WTC11 (cell line): ENCODE measurements at places on chromosomes 13 and 19.

- DNase-seq: no peak
Observed at GRCh38 chr19:4456476-4456842, 1.1 kb downstream of the UBXN6 start.

DNA sequence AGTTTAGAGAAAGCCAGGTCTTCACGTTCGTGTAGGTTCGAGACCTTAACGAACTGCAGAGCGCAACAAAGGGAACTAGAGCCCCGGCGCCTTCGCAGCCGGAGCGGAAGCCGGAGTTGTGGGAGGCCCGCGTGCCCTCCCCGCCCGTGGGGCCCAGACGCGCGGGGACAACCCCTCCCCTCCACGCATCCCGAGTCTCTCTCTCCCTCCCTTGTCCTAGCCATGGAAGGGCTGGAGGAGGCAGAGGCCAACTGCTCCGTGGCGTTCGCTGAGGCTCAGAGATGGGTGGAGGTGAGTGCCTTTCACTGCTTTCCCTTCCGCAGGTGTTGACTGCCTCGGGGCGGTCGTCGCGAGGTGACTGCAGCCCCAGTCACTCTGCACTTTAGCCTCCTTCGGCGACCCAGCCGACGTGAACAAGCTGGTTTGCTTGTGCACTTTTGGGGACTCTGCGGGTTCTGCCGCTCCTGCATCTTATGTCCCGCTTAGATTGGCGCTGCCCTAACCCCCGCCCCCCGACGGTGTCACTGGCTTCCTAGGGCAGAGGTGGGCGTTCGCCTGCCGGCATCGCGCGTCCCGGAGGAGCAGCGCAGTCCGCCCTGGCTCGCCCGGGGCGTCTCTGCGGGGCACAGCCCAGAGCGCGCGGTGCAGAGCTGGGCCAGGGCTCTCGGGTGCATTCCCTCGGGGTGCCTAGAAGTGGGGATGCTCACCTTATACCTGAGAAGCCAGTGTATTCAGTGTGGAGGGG, 478 bp downstream of the LMO7 start:
- DNase-seq: peak; percentile 57

DNA sequence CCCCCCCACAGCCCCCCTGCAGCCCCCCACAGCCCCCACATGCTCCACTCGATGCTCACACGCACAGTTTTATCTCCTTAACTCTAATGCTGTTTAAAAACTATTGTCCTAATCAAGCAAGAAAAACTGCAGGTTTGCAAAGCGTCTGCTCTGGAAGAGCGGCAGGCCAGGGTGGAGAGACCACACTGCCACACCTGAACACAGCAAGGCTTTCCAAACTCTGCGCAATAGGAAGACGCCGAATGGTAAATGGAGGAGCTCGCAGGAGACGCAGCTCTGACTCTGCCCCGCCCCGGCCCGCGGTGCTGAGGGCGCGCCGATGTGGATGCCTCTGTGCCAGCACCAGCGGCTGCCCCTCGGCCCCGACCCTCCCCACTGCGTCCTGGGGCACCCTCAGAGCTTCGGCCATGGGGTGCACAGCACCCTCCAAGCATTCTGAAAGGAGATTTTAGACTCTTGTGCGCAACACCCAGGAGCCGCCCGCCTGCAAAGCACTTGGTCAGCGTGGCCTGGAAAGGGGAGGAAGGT, 32.4 kb downstream of the RASA3 start:
- peak; percentile 21 for DNase-seq

DNA sequence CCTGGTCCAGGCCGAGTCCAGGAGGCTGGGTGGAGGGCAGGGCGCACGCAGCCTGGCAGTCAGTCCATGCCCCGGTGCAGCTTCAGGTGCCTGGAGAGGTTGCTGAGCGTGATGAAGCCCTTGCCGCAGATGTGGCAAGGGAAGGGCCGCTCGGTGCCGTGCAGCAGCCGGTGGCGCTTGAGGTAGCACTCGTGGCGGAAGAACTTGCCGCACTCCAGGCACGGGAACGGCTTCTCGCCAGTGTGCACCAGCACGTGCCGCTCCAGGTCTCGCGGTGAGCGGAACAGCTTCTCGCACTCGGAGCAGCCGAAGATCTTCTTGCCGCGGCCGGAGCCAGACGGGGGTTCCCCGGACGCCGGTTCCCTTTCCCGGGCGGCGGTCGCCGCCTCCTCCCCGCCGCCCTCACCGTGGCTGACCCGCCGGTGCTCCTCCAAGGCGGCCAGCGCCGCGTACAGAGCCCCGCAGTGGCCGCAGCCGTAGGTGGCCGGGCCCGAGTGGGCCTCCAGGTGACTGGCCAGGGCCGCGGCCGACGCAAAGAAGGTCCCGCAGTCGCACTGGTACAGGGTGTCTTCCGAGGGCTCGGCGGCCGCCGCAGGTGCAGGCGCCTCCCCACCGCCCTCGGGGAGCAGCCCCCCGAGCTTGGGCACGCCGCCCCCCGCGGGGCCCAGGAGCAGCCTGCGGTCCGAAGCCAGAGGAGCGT, 6.8 kb downstream of the FIZ1 start:
- DNase-seq: no peak

GRCh38 chr19:41691268-41691970, 3.3 kb upstream of the CEACAM7 start:
- DNase-seq: peak; percentile 69

- DNase-seq: no peak
Observed at GRCh38 chr13:110985541-110985940, 70.7 kb upstream of the ANKRD10 start.

DNA sequence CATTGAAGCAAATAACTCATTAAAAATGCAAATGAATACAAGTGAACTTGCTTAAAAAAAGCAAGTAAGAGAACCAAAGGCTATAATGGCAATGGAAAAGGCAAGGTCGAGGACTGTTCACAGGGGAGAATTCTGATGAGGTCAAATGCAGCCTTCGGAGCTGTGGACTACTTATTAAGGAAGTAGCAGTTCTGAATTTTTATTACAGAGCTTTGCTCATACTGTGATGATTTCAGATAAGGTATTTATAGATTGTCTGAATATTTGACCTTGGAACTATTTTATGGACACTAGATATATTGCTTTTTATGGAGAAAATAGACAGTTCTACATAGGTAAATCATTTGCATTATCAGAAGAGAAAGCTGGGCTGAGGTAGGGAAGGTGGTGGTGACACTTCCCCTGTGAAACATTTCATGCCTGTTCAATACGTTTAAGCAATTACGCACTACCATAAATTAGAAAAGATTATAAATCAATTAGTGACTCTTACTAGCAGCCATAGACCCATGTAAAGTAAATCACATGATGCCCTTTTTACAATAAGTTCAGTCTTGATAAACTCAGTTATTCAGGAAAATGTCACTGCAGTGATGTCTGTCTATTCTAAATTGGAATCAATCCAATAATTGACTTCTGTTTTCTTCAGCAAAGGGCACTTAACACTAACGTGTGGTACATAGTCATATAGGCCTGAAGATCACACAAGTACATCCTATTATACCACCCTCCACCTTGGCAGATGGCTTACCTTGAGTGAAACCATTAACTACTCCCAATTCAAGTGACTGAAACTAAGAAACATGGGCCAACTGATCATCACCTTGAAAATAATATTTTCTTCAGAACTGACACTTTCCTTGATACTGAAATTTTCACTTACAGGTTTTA, 260.0 kb downstream of the KLF12 start:
- DNase-seq: no peak

DNA sequence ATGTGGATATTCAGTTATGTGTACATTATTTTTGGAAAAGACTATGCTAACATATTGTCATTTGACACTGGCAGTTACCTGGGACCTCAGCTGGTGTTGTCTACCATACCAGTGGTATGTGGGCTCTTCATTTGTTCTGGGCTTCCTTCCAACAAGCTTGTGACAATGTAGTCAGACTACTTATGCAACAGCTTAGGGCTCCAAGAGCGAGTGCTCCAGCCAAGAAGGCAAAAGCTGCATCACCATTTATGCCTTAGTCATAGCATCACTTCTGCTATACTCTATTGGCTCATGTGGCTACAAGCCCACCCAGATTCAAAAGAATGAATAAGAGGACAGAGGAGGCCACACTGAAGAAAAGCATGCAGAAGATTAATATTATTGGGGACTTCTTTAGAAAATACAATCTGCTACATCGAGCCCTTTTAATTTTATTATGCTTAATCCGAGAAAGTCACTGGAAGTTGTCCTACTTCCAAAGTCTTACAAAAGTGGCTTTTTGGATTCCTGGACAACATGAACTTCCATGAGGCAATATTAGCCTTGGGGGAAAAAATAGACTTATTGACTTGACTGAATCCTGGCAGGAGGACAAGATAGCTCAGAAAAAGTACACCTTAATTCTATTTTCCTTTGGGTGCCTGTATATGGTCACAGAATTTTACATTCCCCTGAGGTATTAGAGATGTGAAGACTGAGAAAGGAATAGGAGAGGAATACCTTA, 529.4 kb upstream of the HTR2A start:
- no peak for DNase-seq

DNA sequence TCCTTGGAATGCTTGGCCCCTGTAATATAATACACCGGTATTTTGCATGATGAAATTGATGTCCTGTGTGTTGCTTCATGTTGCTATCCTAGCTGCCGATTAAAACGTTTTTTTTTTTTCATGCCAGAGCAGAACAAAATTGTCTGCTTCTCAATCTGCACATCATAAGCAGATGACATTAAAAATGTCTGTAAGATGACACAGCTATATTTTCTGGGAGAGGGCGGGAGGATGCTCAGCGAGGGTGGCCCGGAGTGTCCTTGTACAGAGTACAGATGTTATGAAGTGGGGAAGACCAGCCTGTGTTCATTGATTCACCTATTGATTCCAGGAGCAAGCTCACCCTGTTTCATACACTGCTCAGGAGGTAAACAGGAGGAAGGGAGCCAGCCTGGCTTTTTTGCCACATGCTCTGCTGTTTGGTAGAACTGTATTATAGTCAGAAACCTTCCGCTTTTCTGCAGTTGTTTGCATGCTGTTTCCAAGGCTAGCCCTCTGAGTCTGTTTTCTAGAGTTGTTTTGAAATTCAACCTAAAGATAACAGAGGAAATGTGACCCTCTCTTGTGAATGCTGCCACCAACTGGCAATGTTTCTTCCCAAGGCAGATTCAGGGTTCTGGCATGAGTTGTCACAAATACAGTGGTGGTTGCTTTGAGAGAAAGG, 4.7 kb upstream of the IRS2 start:
- DNase-seq: no peak

DNA sequence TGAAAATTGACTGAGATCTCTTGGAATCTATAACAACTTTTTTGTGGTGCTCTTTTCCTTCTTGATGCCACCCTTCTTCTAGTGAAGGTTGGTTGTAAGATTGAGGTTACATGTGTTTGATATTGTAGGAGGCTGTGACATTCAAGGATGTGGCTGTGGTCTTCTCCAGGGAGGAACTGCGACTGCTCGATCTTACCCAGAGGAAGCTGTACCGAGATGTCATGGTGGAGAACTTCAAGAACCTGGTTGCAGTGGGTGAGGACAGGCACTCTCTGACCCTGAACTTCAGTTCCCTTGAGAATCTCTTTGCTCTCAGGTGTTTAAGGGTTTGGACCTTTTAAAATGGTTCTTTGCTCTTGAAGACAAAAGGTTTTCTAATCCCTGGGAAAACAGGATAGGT, 16.0 kb downstream of the ZNF227 start:
- DNase-seq: no peak

DNA sequence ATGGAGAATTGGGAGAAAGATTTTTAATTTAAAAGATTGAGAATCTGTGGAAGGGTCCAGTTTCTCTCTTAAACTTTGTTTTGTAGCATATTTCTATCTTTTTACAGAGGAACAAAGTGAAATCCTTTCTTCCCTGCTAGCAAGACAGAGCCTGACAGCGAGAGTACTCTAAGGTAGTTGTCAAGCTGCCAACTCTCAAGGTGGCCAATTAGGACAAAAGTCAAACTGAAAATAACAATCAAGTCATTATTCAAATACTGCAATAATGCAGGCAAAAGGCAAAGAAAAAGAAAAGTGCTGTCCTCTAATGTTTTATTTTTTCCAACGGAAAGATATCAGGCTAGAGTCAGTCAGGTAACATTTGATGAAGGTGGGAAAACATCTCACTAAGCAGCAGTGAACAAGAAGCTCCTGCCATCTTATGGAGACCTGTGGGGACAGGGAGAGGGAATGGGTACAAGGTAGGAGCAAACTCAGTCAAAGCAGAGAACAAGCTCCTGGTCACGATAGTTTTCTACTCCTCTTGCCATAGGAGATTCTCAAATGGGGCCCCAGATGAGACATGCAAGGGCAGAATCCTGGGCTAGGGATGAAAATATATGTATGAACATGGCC, 801.9 kb upstream of the SLITRK1 start:
- no peak for DNase-seq

DNA sequence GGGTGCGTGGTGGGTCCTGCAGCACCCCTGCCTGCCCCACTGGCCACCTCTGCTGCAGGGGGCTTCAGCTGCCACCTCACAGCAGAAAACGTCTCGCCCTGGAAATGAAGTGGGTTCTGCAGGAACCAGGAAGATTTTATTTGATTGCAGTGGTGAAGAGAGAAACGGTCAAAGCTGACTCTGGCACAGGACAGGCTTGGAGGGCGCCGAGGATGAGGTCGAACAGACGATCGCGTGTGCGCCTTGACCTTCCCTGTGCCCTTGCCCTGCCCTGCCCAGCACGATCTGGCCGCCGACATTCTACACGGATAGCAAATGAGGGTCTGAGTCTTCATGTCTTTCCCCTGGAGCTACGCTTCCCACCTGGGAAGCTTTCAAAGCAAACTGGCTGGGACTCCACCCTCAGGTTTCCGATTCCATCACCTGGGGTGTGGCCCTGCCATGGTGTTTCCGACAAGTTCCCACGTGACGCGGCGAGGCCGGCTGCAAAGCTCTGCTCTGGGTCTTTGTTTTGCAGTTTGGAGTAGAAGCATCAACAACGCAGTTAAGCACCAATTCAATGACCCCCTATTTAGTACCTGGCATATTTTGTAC, 50.3 kb upstream of the TUBGCP3 start:
- DNase-seq: no peak

DNA sequence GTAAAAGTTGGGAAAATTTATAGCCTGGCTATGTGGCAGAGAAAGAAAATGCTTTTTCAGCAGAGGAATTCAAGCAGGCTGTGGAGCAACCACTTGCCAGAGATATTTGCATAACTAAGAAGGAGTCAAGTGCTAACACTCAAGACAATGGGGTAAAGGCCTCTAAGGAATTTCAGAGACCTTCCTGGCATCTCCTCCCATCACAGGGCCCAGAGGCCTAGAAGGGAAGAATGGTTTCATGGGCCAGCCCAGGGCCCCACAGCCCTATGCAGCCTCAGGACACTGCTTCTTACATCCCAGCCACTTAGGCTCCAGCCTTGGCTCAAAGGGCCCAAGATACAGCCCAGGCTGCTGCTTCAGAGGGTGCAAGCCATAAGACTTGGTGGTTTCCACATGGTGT, 14.3 kb downstream of the SLC15A1 start:
- no peak for DNase-seq

DNA sequence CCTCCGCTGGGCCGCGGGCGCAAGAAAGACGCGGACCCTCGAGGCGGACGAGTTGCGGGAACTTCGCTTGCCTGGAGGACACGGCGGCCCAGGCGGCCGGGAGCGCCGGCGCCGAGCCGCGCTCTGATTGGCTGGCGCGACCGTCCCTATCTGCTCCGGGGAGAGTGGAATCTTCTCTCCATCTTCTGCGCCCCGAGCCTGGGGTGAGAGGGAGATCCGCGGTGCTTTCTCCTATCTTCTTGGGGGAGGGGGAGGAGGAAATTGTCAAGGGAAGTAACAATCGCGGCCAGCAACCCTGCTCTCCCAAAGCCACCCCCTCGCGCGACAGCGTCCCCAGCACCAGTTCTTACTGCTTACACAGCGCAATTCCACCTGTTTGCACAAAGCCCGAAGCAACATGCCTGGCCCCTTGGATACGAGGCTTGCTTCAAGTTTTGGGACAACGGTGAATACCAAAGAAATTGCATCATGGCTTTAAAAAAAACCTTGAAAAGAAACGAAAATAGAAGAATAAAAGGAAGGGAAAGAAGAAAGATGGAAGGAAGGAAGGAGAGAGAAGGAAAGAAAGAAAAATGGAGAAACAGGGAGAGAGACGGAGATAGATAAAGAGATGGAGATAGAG, 4.8 kb downstream of the SOX21 start:
- peak; percentile 64 for DNase-seq
